Amniotic stem cell (primary cell): ENCODE measurements at places on chromosomes 2 and 18.

- DNase-seq = no peak
Observed at GRCh38 chr18:957829-958228, 53.2 kb downstream of the ADCYAP1 start.

- no peak for DNase-seq
Observed at GRCh38 chr2:54945391-54946219, 104.6 kb downstream of the RTN4 start.

DNA sequence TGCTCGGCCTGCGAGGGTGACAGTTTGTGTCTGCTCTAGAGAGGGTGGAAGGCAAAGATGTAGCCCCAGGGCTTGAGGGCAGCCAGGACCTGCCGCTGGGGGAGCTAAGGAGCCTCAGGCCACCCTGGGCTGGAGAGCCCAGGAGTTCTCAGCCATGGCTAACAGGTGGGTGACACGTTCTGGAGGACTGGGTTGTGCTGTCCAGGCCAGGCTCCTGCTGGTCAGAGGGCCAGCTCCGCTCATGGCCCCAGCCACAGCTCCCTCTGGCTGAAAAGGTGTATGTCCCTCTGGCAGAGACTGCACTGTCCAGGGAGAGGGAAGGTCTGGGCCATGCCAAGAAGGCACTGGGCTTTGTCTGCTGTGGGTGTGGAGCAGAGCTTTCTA, 19.2 kb downstream of the TMEM185B start:
- no peak for DNase-seq

DNA sequence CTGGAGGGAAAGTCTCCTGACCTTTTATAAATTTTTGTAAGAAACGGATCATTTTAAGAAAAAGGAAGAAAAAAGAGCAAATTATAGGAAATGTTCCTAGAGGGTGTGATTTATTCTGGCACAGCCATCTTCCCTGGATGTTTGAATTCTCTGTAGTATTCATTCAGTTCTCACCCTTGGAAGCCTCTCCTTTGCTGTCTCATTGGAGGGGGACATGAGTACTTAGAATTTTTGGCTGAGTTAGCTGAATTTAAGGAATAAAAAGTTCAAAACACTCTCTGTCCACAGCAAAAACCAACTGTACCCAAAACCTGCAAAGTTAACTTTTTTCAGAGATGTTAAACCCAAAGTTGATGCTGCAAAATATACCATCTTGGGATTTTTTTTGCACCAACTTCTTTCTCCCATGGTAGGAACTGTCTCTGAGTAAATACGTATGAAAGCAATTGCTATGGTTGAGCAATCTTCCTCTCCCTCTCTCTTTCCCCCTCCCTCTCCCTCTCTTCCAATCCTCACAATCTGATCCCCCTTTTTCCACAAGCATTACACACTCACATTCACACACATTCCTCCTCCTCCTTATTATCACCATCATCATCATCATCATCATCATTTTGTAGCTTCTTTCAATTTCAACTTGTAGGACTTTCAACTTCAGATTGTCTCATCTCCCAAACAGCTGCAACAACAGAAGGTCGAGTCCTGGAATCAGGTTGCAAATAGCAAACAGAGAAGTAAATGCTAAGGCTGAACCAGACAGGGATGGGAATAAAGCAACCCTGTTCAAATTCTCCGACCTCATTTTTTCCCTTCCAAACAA, 183.7 kb downstream of the GFPT1 start:
- DNase-seq = no peak

DNA sequence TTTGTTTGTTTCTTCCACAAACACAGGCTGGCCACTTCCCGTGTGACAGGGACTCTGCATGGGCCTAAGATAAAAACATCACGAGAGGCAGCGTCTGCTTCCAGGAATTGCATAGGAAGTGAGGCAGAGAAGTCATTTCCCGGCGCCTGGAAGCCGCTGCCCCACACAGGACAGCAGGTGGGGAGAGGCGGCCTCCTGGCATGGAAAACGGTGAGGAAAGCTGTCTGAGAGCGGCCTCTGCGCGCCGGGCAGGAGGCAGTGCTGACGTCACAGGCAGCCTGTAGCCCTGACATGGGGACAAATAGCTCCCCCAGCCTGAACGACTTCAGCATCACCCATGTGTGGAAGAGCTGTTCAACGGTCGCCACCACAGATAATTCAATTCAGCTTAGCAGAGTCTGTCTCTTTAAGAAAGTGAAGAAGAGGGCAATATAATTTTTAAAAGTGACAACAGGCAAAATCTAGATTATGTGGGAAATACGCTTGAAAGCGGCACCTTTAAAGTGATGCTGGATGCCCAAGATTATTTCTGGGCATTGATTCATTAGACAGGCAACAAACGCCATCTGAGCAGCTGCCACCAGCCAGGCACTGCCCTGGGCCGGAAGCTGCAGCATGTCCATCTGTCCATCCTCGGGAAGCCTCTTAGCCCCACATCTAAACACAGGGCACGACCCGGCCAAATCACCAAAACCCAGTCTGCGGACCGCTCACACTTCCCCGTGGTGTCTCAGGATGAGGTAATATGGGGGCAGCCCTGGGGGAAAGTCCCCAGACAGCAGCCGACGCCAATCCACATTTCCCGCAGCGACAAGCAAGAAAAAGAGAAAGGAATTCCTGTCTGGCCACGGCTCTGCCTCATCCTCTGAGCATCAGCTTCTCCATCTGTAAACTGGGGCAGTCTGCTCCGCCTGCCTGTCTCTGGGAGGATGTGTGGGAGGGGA, 138.9 kb downstream of the PXDN start:
- DNase-seq = no peak

DNA sequence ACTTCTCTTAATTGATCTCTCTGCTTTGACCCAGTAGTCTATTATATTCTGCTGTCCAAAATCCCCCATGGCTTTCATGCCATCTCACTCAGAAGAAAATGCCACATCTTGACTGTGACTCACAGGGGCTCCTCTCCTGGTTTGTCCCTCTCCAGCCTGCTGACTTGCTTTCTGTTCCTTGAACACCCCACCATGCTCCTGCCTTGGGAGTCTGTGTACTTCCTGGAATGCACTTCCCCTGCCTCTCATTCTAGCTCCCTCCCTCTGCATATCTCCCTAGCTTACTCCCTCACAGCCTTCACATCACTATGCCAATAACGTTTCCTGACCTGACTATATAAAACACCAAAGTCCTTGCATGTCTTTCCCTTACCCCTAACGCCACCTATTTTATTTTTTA, 167.2 kb downstream of the TRIB2 start:
- no peak for DNase-seq

GRCh38 chr2:201116115-201116958, at the start of gene CFLAR:
Gene CFLAR, plus strand, starts transcription at chr2:201116164. Its CDS starts 13,702 bp downstream, at chr2:201129866.
- peak; percentile 25 for DNase-seq

- peak; percentile 77 for DNase-seq
Observed at GRCh38 chr2:215917953-215918620, 95.3 kb downstream of the MREG start.

- DNase-seq = no peak
Observed at GRCh38 chr2:135664623-135665068, 77.0 kb upstream of the UBXN4 start.

DNA sequence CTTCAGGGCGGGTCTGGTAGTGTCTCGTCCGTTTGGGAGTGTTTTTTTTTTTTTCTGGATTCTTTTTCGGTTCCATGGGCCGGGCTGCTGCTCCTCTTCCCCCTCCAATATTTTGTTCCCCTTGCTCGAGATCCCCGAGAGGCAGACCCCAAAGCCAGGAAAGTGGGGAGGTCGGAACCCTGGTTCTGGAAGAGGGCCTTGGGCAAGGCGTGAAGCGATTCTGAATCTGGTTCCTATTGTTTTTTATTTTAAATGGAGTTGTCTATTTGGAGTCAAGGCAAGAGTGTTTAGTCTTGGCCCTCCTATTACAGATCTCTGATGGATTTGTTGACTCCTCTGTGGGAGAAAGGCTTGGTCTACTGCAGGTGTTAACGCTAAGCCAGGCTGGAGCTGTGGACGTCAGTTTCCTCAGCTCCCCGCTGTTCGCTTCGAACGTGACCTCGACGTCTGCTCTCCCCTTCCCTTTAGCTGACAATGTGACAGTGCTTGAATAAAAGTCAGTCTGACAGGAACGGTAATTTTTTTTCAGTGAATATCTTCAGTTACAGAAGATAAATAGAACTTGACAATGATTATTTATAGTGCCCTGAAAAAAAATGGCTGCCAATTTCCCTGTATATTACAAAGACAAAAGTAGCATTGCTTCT, 683 bp upstream of the DNAJC27 start:
- no peak for DNase-seq

DNA sequence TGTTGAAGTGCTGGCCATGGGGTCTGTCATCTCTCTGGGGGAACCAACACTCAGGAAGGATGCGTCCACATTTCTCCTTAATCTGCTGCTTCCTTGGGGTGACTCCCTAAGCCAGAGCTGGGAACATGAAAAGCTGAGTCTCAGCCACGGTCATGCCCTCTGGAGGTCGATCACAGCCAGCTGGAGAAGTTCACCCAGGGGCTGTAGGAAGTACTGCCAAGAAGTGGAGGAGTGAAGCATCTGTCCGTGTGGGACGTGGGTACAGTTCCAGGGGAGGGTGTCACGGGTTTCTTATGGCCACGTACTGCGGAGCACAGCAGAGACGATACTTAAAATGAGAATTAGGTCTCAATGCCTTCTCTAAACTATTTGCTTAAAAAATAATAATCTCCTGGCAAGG, 42.4 kb upstream of the IGFBP2 start:
- no peak for DNase-seq
